Stimulated activated CD8-positive, alpha-beta memory T cell treated with anti-CD3 and anti-CD28 coated beads, Interleukin-4, amount 100 ng/mL, for 24 hours (primary cell): ENCODE measurements at places on chromosomes 1 and 21.

GRCh38 chr1:234842726-234843641, 233.0 kb upstream of the IRF2BP2 start:
- peak; percentile 70 for DNase-seq

DNA sequence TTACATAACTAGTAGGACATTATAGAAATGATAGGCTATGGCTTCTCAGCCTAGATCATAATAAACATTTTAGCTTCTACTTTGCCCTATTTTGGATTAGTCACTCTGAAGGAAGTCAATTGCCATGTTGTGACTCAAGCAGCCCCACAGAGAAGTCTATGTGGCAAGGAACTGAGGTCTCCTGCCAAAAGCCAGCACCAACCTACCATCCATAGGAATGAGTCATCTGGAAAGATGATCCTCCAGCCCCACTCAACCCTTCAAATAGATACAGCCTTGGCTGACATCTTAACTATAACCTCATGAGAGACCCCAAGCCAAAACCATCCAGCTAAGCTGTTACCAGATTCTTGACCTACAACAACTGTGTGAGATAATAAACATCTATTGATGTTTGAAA, 76.3 kb upstream of the BEND5 start:
- DNase-seq, result no peak

- DNase-seq, result peak; percentile 90
Measured at GRCh38 chr1:113928941-113929749, at the start of gene HIPK1. Gene HIPK1 (plus strand): TSS chr1:113929324.

DNA sequence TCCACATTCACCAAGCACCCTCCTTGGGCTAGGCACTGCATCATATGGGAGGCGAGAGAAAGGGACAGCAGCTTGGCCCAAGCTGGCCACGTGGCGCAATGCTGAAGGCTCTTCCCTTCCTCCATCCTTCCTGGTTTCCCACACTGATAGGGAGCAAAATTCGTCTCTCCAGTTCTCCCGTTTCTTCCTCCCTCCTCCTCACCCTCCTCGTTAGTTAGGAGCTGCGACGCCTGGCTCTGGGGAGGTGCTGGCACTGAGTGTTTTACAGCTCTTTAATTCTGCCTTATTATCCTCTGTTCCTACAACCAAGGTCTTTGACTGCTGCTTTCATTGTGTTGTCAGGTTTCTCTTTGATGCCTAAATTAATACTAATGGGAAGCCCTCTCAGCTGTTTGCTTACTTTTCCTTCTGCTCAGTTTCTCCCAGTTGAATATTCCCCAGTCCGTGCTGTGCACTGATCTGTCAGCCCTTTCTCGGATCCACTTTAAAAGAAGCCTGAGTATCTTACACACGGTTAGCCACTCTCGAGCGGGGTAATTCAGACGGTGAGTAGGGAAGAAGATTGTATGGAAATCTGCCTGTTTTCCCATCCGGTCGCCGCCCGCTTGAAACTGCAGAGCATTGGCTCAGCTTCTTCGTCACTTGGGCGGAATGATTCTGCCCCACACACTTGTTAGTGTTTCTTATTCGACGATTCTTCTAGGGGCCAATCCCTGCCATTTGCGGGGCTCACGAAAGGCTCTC, 56.2 kb upstream of the SMYD2 start:
- no peak for DNase-seq

- no peak for DNase-seq
Measured at GRCh38 chr1:101120868-101121267, 95.3 kb upstream of the DPH5 start.

DNA sequence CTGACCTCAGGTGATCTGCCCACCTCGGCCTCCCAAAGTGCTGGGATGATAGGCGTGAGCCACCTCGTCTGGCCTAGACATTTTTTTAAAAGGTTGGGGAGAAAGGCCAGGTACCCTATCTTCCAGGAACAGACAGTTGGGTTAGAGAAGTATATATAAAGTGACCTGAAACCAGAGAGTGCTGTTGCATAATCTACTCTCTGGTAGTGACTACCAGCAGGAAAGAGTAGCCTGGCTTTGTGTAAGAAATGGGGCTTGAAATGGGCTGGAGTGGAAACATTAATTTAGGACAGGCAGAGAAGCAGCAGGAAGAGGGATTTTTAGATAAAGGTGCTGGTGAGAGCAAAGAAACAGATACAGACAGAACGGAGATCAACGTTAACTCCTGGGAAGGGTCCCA, 125.8 kb upstream of the HOOK1 start:
- DNase-seq, result no peak

DNA sequence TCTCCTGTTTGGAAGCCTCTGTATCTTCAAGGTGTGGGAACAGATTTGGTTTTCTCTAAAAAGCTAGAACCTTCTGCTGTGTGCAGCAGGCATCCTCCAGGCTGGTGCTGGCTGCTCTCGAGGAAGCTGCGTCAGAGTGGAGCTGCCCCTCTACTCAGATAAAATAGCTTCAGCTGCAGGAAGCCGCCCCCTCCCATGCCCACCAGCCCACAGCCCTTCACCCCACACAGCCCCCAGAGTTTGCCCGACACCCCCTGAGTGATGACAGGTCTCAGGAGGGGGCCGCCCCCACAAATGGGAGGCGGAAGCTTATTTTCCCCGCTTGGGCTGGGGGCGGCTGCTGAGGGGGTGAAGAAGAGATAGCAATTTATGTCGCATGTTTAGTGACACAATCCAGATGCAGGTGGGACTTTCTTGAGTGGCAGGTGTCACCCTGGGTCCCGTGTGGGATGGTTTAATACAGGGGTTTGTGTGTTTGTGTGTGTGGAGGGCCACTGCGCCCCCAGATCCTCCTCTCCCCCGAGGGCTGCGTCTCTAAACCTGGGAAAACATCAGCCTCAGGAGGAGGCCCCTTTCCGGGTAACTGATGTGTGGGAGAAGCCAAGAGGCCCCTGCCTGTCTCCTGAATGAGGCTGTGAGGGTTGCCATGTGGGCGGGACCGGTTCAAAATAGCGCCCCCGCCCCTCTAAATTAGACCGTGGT, 55.4 kb downstream of the STUM start:
- no peak for DNase-seq

DNA sequence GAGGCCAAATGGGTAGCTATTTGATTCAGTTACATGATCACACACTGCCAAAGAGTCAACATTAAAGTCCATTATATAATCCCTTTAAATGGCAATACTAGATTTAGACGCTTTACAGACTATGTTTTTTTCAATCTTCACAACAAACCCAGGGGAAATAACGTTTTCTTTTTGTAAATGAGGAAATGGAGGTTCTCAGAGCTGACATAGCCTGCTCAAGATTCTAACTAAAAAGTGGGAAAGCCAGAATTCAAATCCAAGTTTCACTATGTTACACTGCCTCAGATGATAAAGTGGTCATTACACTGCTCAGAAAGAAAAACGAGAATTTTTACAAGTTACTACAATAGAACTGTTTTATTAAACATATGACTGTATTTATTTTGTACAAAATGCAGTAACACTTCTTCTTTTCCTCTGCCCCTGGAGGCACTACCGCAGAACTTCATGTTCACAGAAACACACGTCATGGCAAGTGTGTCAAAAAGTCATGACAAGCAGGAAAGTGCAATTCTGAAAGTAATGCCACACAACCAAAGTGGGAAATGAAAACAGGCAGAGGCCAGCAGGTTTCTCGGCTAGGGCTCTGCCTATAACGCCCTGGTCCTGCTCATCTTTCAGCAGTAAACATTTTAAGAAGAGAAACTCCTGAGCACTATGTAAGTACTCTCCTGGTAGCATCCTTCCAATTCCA, 19.0 kb downstream of the THEMIS2 start:
- no peak for DNase-seq

DNA sequence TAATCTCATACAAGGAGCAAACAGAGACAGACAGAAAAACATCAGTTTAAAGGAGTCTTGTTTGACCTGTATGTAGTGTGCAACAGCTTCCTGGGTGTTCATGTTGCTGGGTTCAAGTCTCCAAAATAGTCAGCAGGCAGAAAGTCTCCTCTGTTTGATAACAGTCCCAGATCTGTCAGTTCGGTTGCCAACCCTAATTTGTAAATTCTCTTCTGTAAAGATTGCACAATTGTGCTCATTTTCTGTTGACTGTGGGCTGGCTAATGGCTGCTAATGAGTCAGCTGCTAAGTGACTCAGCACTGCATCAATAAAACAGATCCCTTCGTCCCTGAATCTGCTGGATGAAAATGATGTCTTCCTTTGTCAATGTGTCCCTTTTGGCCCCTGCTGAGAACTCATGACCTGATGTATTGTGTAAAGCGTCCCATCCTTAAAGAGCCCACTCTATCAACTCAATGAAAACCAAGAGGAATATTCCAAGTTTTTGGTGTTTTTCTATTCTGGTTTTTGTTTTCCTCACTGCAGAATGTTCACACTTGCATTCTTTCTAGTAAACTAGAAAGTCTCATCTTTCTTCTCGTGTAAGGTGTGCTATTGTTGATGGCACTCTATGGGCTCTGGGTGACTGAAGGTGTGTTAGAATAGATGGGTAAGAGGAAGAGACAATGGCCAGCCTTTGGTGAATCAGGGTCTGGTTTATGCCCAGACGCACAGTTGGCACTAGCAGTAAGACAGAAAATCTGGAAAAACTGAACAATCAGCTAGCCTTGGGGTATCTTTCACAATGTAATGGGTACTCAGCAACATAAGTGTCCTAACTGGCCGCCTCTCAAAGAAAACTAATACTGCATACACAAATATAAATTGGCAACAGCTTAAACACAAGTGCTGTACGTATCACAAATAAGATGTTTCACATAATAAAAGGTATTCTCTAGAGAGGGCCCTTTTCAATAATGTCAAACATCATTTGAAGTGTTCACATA, 75.1 kb upstream of the SIPA1L2 start:
- DNase-seq, result no peak

GRCh38 chr1:78003070-78003746, 1.5 kb upstream of the DNAJB4 start:
- no peak for DNase-seq

DNA sequence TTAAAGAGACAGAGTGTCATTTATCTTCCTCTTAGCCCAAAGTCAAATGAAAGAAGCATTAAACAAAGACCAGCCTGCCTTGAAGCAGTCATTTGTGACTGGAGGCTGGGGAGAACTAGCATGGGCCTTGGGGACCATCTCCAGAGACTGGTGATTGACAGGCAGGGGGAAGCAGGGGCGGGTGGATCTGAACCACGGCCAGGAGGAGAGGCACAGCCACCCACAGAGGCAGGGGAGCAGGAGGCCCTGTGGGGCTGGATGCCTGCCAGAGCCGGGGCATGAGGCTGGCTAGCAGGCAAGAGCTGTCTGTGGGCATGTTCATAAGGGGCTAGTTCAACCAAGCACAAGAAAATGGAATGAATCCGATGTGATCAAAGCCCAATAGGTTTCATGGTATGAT, 73.9 kb downstream of the PLXNA2 start:
- no peak for DNase-seq
